ENCODE measurements at places on chromosomes 12 and 14.

DNA sequence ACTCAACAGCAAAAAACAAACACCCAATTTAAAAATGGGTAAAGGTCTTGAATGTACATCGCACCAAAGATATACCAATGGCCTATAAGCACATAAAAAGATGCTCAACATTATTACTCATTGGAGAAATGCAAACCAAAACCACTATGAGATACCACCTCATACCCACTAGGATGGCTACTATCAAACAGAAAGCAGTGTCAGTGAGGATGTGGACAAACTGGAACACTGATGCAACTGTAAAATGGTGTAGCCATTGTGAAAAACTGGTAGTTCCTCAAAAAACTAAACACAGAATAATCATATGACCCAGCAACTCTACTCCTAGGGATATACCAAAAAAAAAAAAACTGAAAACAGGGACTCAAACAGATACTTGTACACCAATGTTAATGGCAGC, 49.3 kb downstream of the CDK17 start:
- DNase-seq = no peak

- no peak for DNase-seq
These were observed 216.5 kb upstream of the BTG1 start for GRCh38 chr12:92362126-92362525.

- DNase-seq = no peak
These were observed 809 bp upstream of the MSI1 start for GRCh38 chr12:120369603-120370342.

DNA sequence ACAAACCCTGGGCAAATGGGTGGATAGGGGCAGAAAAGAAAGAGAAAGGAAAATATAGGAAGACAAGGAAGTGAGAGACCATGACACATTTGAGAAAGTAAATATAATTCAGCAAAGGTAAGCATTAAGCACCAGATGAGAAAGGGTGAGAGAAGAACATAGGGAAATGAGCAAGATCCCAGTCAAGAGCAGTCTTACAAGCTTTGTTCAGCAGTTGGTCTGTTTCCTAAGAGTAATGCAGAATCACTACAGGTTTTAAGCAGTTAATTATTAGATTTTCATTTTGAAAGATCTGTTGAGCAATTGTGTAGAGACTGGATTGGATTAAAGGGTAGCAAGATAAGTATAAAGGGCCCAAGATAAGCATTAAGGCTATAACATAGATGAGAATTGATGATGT, 146.3 kb downstream of the PLCZ1 start:
- DNase-seq = no peak

- DNase-seq = no peak
These were observed at the start of gene NID2 for GRCh38 chr14:52068615-52069306. Gene NID2, minus strand, starts transcription at chr14:52069059. Its CDS starts 65 bp downstream, at chr14:52068994.

GRCh38 chr12:116150452-116150851, 127.0 kb downstream of the MED13L start:
- no peak for DNase-seq

GRCh38 chr12:87656311-87656710, 372.9 kb downstream of the C12orf50 start:
- DNase-seq = no peak

- no peak for DNase-seq
These were observed 7.3 kb downstream of the IFI27 start for GRCh38 chr14:94117856-94118255.

DNA sequence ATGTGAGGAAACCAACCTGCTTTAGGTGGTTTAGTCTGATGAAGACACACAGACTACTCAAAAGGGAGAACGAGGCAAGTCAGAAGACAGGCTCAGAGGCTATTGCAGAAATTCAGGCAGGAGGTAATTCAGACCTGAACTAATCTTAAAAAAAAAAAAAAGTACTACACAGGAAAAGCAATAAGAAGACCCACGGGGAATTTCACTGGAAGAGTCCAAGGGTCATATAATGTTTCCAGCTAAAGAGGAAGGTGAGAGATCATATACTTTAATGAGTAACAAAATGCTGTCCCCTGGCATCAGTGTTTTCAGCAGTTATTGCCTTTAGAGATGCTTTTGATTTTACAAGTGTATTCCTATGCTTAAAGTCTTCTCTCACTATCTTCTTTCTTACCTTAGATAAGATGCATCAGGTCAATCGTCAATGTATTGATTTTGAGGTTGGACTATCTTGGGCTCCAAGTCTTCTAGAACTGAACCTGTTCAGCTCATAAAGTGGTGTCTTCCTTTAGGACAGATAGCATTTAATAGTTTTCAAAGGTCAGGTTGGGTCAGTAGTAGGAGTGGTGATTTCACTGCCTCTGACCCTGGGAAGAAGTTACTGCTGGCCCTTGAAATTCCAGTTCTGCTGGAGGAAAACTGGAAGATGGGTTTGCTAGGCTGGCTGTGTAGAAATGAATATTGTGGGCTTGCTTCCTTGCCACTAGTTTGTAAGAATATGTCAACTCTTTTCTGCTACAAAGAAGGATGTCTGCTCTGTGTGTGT, 60.0 kb downstream of the FAR2 start:
- no peak for DNase-seq

DNA sequence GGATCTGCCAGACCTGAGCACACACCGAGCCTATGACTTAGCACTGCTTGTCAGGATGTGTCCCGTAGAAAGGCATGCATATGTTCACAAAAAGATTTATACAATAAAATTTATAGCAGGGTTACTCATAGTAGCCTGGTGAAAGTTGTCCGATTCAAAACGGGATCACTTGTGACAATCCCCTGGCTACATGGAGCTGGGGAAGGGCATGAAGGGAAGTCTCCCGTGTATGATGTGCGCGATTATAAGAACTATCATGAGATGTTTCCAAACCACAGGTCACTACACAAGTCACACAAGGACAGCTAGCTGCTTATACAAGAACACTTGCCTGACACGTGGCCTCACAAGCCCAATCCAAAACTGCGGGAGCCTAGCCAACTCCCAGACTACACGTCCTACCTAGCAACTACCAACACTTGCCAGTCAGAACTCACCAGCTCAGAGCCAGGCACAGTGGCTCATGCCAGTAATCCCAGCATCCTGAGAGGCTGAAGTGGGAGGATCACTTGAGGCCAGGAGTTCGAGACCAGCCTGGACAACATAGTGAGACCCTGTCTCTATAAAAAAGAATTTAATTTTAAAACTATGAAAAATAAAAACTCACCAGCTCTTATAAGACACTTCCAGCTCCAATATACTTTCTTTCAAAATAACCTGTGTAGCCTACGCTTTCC, 7.5 kb upstream of the CDCA4 start:
- no peak for DNase-seq

DNA sequence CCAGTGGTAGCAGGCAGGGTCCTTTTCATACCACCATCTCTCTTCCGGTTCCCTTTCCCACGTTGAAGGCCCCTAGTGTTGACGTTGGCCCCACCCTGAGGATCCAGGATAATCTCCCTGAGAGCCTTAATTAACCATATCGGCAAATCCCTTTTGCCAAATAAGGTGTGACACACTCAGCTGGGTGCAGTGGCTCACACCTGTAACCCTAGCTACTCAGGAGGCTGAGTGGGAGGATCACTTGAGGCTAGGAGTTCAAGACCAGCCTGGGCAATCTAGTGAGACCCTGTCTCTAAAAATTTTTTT, 2.8 kb upstream of the TMEM119 start:
- DNase-seq = no peak

DNA sequence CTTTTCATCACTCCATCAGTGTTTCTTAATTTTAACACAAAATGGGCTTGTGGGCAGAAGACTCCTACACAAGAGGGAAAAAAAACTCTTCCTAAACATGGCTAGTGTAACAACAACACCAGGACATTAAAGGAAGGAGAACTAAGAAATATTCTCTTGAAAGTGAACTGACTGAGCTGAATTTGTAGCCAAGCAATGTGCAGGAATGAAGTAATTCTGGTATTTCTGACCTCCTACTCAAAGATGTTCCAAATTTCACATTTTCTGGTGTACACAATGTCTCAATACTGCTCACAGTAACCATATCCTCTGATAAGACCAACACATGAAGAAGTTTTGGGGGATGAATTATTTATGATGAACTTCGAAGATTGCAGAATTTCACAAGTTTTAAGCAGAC, 357.3 kb downstream of the DUSP6 start:
- no peak for DNase-seq

DNA sequence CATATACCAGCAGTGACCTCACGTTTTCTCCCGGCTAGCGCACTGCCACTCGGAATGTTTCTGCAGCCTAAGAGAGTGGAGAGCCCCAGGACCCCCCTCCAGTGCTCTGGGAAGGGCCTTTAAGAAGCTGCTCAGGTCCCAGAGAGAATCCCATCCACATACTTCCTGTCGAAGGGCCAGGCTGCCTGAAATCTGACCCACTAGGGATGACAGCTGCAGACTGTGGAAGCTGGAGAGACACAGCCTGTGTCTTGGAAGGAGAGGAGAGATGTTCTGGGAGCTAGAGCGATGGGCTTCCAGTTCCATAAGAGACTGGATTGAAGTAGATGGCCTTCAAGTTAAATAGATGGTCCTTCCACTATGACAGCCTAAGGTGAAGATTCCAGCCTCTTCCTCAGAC, 54.4 kb downstream of the IQSEC3 start:
- DNase-seq = no peak

DNA sequence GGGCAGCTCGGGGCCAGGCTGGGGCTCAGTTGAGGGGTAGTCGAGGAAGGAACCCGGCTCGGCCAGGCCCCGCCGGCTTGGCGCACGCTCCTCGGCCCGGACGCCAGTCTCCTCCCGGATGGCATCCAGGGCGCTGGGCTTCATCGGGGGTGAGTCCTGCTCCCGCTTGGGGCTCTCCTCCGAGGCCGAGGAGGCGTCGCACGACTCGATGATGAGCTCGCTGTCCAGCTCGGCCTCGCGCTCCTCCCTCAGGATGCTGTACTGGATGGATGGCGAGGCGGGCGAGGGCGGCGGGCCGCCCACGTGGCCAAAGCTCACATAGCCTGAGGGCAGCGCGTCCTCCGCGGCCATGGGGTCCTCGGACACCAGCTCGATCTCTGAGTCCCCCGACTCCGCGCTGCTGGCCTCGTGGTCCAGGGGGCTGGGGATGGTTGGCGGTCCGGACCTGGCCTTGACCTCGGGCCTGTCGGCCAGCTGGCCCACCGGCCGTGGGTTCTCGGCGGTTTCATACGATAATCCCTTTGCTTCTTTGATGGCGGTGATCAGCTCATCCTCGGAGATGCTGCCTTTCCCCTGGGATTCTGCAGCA, 143.4 kb downstream of the RTN1 start:
- no peak for DNase-seq

DNA sequence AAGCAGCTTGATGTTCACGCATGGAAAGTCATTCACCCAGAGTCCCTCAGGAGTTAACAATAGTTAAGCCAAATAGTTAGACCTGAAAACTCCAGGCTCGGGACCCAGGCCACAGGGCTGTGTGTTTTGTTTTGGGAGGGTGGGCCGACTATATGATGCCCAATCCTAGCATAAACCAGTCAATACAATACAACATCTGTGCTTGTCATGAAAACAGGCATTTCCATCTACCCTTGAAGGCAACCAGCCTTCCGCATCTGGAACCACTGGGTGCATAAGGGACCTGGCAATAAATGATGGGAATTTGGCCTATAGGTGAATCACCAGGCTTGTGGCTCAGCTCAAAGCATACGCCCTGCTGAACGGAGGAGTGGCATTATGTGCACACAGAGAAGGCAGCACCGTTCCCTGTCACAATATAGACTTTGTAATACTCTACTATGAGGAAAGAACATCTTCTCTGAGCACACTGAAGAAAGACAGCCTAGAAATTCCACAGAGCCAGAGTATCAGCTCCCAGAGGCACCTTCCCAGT, 91.0 kb upstream of the FOXN3 start:
- DNase-seq = no peak

GRCh38 chr12:79217306-79217705, 352.7 kb downstream of the SYT1 start:
- no peak for DNase-seq

- DNase-seq = no peak
These were observed 253.8 kb upstream of the GARIN6 start for GRCh38 chr12:99393763-99394162.

DNA sequence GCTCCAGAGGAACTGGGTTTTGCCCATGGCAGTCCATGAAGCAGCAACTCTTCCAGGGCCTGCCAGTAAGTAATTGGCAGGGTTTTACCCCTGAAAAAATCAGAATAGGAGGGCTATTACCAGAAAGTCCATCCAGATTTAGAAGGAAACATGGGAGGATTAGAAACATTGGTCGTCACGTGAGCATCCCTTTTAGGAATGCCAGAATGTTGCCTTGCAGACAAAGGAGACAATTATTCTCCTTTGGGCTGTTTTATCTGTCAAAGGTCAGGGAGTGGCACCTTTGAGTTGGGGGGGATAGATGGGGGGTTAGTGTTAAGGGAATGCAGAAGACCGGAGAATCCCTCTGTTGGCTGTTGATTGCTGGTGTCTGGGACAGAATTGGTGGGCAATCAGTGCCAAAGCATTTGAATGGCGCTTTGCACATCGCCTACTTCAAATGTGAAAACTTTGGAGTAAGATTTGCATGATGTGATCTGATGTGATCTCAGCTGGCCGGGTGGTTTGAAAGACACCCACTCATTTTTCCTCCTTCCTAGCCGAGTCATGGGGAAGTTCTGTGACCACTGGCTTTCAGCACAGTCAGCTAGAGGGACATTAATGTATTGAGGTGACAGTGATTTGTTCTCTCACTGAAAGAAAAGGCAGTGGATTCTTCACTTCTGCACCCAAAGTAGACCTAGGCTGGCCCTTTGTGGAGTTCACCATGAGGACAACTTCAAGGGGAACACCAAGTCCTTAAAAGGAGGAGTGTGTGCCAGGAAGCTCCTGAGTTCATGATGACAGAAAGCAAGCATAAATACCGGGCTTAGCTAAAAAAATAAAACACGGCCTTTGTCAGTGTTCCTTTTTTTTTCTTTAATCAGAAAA, 31.4 kb downstream of the FLVCR2 start:
- DNase-seq = no peak

- no peak for DNase-seq
These were observed 845 bp downstream of the L3HYPDH start for GRCh38 chr14:59483363-59483762.

- DNase-seq = no peak
These were observed 57.9 kb upstream of the STK38L start for GRCh38 chr12:27186022-27186839.

DNA sequence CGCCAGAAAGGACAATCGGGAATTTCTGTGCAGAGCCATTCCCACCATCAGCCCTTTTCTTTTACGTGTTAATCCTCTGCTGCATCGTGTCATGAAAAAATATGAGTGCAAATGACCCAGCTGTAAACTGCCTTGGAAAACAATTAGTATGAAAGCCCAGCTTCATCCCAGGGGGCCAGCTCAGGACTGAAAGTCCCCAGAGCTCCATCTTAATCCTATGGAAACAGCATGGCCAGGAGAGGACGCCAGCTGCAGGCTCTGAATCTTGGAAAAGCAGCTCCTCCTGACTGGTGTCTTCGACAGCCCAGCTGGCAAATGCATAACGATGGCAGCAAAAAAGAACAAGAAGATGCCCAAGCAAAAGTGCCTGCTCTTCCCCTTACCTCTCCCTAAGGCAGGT, 191.5 kb downstream of the NTF3 start:
- DNase-seq = no peak

GRCh38 chr12:131351319-131352028, 359.4 kb upstream of the SFSWAP start:
- DNase-seq = no peak

All from GM12864 (cell line).